Hematopoietic multipotent progenitor cell treated with erythropoietin and hydrocortisone succinate and interleukin-3 and kit ligand, for 8 days (in vitro differentiated cells): ENCODE measurements at places on chromosomes 1 and 21.

GRCh38 chr21:31352836-31353235 is 8.8 kb upstream of the TIAM1 start:
- no peak for DNase-seq

DNA sequence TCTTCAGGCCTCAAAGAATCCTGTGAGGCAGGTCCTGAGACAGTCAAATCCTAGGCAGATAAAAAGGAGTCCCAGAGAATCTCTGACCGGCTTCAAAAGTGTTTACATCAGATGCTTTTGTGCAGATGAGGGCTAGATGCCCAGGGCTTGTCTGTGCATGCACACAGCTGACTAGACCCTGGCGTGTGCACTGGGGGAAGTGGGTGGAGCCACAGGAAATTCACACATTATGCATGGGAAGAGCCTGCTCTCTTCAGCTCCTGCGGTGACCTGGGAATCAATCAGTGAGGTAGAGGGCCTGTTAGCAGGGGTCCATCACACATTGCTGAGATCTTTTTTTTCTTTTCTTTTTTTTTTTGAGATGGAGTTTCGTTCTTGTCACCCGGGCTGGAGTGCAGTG is 36.6 kb upstream of the NHLH2 start:
- DNase-seq, result no peak

GRCh38 chr1:89149229-89149628 is 23.3 kb upstream of the GBP2 start:
- no peak for DNase-seq

DNA sequence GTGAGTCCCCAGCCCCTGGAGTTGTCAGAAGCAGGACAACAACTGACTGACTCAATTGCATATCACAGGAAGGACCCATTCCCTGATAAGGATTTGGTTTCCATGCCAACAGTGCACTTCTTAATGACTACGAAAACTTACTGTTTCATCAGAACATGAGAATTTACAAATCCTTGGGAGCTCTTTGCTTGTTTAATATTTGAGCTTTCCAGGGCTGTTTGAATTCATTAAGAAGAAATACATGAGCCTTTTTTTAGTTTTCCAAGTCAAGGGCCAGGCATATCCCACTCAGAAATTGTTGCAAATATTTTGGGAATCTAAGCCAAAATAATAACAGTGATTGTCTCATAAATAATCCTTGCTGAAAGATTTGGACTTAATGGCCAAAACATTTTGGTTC is 27.2 kb upstream of the COL24A1 start:
- DNase-seq, result no peak

DNA sequence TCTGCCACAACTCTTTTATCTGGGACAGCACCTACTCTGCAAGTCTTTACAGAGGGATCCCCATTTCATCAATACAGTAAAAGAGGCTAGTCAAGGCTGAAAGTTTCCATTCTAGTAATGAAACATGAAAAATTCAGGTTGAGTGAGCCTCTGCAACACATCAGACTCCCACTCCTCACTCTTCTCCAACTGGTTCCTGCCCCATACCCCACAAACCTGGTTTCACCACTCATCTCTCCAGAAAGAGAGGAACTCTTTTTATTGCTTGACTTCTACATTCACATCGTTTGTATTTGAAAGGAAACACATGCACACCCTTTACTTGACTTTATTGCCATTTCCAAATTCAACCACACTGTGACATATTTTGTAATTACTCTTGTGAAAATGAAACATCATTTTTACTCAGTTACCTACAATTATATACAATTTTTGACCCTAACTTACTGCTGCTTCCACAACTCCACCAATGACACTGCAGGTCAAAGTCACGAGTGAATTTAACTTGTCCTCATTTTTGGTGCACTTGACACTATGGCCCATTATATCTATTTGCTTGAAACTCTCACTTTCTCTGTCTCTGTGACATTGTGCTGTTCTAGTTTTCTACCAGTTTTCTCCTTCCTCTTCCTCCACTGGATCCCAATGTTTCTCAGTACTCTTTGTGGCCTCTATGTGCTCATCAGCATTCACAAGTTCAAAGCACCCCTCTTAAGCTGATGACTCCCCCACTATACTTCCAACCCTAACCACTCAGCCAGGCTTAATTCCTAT is 8.0 kb downstream of the STX6 start:
- no peak for DNase-seq
